Activated effector memory CD4-positive, alpha-beta T cell treated with anti-CD3 and anti-CD28 coated beads, Interleukin-2, amount 50 U/mL, for 16 hours (primary cell): ENCODE measurements at places on chromosomes 13 and 19.

GRCh38 chr13:99057310-99057975, 79.6 kb upstream of the DOCK9 start:
- no peak for DNase-seq

- DNase-seq: no peak
Measured at GRCh38 chr13:69935043-69935442, 172.6 kb upstream of the ATXN8OS start.

- no peak for DNase-seq
Measured at GRCh38 chr13:30134578-30134977, 172.8 kb downstream of the KATNAL1 start.

GRCh38 chr13:99657848-99658260, 156.6 kb downstream of the TM9SF2 start:
- DNase-seq: peak; percentile 76

GRCh38 chr13:47455626-47456025, 545.4 kb downstream of the SUCLA2 start:
- DNase-seq: no peak

- no peak for DNase-seq
Measured at GRCh38 chr13:106595625-106596024, 27.7 kb upstream of the ARGLU1 start.

GRCh38 chr13:48892053-48892687, 83.5 kb upstream of the FNDC3A start:
- DNase-seq: no peak

DNA sequence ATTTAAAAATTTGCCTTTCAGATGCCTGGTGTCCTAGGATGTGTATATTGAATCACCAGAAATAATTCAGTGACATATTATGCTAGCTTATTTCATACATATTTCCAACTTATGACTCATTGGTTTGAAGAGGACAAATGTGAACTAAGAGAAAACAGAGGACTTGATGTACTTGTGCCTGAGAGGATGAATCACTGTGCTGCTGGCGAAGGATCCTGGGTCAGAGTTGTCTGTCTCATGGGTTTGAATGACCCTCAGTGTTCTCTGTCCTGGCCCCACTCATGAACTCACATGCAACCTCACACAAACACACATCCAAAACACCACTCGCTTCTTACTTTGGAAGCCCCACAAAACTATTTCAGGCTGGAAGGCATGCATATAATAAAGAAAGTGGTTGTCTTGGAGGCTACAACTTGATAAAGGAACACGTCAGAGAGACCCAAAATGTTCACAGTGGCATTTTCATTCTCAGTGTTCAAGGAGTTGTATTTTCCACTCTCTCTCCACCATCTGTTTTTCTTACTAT, 129.0 kb upstream of the SPRY2 start:
- no peak for DNase-seq

DNA sequence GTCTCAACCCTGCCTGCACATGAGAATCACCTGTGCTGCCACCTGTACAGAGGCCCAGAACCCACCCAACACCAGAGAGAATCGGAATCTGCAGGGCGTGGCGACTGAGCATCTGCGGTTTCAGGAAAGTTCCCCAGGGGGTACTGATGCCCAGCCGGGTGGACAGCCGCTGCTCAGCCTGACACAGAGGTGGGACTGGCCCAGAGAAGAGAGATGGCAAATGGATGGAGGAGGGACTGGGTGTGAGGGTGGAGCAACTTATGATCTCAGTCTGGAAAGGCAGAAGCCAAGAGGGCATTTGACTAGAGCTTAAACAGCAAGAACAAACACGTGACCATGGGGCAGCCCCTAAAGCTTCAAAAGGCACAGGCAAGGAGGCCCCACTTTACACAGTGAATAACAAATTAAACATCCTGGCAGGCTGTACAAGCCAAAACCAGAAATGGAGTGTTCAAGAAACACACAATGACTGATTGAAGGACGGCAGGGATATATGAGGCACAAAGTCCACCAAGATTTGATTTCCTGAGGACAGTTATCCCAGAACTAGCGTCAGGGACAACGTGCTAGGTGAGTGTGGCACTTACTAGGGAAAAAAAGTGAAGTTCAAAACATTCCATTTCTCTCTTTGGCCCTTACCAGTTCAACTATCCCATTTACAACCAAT, 3.1 kb downstream of the RANBP3 start:
- peak; percentile 78 for DNase-seq

DNA sequence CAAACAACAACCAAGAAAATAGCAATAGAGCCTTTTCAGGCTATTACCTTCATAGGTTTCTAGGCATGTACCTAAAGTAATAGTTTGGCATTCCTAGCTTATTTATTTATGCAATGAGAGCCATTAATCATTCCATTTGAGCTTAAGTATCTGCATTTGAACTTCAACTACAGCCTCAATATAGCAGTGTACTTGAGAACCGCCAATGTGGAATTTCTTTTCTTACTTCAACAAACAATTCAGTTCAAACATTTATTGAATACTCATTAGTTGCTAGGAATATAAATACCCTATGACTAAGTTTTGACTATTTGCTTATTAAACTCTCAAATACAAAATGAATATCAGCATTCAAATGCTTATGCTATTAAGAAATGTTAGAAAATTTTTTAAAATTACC, 38.0 kb upstream of the FREM2 start:
- no peak for DNase-seq

DNA sequence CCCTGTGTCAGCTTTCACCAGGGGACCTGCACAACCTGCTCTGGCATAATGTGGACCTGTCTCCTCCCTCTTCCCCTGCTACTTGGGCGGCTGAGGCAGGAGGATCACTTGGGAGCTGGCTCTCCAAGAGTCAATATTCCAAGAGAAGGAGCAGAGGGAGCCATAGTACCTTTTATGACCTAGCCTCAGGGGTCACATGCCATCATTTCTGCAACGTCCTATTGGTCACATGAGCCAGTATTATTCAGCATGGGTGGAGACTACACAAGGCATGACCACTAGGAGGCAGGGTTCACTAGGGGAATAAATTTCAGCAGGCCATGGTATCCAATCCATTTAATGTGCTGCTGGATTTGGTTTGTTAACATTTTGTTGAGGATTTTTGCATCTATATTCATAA, 12.0 kb upstream of the SHFL start:
- DNase-seq: peak; percentile 75

- DNase-seq: peak; percentile 92
Measured at GRCh38 chr19:54162241-54162805, 2.8 kb upstream of the LENG1 start.

GRCh38 chr19:14732510-14732909, 42.7 kb downstream of the ZNF333 start:
- DNase-seq: no peak

GRCh38 chr19:43783636-43784035, 2.9 kb upstream of the KCNN4 start:
- DNase-seq: no peak

DNA sequence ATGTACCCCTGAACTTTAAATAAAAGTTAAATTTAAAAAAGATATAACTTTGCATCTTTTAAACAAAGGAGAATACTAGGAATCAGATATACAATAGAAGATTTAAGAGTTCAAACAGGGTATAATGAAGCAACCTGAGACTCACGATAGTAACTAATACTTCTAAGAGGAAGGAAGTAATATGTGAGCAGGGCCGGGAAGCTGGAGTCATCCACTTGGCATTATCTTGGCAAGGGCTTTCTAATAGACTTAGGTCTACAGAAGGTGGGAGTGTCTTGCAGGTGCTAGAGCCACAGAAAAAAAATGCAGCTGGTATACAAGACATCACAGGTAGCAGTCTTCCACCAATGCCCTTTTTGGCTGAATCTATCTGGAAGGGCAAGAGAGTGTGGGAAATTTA, 231.9 kb downstream of the KCTD12 start:
- no peak for DNase-seq

GRCh38 chr19:1683869-1684572, 31.6 kb upstream of the TCF3 start:
- no peak for DNase-seq

- no peak for DNase-seq
Measured at GRCh38 chr13:69363360-69363759, 744.3 kb upstream of the ATXN8OS start.

GRCh38 chr13:33875618-33876401, 57.9 kb downstream of the RFC3 start:
- no peak for DNase-seq

DNA sequence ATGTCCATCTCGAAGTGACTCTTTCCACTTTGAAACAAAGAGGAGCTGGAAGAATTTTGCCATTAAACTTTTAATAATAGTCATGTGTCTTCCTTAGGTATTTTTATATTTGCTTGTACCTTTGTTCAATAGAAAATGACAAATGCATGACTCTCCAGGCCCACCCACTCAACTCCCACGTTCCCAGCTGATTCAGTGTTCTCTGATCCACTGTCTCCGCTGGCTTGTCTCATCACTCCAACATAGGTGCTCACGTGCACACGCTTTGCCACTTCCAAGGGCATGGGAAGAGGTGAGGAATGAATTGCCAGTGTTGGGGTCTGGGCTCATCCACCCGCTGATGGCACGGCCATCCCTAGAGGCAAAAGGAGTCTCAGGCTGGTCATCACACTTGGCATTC, 24.5 kb downstream of the RASL11A start:
- DNase-seq: no peak

DNA sequence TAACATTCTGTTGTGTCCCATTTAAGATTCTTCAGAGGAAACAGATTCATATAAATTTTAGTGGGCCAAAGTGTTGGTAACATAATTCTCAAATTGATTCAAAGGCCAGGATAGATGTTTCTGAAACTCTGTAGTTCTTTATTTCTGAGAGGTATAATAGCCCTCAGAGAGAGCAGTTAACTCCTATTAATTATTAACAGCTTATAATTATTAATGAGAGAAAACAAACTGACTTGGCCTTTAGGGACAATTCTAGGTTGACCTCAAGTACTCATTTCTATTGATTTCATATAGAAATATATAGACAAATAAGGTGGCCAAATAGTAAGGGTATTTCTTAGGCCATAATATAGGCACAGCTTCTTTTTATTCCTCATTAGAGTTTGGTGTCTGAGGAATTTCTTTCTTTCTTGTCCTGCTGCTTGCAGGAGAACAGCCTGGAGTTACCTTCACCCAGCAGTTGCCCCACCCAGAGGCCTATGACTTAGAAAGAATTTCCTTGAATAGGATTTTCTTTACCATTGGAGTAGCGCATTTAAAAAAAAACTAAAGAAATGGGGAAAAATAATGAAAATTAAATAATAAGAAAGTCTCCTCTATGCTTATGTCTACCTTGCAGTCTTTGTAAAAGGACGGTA, 1430.1 kb upstream of the SPRY2 start:
- no peak for DNase-seq

DNA sequence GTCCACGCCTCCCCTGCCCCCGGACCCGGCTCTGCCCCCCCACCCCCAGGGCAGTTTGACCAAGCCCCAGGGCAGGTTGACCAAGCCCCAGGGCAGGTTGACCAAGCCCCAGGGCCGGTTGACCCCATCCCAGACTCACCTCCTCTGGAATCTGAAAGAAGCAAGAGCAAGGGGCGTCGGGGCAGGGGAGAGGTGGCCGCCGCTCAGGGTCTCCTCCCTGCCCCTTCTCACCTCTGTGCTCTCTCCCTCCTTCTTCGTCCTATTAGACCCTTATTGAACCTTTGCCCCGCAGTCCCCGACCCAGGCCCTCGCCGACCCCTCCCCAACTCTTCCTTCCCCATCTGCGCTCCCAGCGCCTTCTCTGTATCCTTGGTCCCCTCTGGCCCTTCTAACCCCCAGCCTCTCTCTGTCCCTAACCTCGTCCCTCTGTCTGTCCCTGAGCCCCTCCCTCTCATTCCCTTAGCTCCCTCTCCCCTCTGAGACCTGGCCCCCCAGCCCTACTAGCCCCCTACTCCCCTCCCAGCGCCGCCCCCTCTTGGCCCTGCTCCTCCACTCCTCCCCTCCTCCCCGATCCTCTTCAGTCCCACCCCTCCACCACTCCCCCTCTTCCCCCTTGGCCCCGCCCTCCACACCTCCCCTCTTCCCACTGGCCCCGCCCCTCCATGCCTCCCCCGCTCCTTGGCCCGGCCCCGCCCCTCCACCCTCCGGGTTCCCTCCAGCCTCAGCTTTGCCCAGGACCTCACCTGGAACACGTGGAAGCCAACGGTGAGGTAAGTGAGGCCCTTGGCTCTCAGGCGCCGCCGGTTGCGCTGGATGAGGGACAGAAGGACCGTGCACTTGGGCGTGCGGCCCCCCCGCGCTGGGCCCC, 7.6 kb downstream of the CAPN12 start:
- DNase-seq: peak; percentile 86

- DNase-seq: no peak
Measured at GRCh38 chr19:34282611-34283519, 28.5 kb downstream of the GARRE1 start.

DNA sequence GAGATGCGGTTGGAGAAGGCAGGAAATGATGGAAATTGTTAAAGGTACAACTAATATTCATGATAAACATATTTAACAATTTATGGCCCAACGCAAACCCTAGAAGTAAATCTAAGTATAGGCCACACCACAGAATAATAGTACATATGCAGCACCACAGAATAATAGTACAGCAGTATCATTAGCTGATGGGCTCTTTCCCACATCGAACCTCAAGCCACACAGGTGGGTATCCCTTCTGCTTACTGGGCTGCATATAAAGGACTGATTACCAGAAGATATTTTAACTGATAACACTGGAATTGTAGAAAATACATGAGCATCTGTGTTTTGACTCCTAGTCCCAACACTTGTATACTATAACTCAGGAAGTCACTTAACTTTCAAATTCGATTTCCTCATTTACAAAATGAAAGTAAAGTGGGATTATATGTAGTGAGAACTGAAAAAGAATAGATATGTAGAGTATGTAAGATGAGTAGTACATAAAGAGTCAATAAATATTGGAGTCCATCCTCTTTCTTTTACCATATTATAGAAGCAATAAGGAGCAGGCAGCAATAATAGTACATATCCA, 91.5 kb downstream of the TSC22D1 start:
- DNase-seq: no peak

DNA sequence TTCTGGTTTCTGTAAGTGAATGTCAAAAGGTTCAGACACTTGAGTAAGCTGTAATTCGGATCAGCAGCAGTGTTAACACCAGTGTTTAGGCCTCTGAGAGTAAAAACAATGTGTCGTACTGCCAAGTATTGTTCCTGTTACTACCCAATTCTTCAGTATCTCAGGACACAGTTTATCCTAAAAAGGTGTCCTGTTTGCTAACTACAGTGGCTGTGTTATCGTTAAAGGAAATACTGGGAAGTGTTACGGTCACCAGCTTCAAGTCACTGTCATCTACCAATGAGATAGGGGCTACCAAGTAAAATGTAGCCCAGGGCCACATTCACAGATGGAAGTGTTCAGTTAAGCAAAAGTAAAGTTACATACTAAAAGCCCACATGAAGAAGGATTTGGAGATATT, 2.3 kb upstream of the UPF3A start:
- DNase-seq: no peak

GRCh38 chr19:33395561-33396550, 22.3 kb downstream of the CEBPG start:
- no peak for DNase-seq

DNA sequence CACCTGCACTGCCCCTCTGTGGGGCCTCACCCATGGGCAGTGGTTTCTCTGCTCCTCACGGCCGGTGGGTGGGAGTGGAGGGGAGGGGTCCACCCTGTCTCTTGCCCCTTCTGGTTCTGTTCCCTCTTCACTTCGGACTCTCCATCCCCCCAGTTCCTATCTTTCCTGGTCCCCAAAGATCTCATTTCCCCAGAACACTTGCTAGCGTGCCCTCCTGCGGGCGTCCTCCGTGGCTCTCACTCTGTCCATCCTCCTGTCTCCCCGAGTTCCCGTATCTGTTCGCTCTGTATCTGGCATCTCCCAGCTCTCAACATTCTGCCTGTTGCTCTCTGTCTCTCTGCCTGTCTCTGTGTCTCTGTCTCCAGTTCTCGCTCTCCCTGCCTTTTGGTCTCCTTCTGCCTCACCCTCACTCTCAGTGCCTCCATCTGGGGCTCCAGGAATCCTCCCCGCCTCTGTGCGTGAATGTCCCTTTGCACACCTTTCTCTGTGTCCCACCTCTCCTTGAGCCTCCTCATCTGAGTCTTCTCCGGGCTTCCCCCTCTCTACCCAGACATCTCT, 363 bp downstream of the SPIB start:
- DNase-seq: no peak
